ENCODE measurements at places on chromosomes 11 and 22. TPM values are rescaled to one million over a fixed set of nuclear protein-coding genes. Genes with fewer than 3 reads are reported as not detected.

The SH3BP1 gene
- total RNA-seq = 11.7 TPM

The SSH3 gene
- total RNA-seq = 24.4 TPM

The GP1BB gene
- 6.6 TPM for total RNA-seq

The POTEH gene
- not detected for total RNA-seq

The BCO2 gene
- total RNA-seq = 4.4 TPM

The CD44 gene
- 850 TPM for total RNA-seq

The TBX10 gene
- not detected for total RNA-seq

The MPPED2 gene
- total RNA-seq = 0.44 TPM

The ANO3 gene
- total RNA-seq = 0.33 TPM

The PARVB gene
- total RNA-seq = 53.2 TPM

The MAPK8IP1 gene
- total RNA-seq = 17.4 TPM

The MYEOV gene
- 8.1 TPM for total RNA-seq

The UBQLN3 gene
- total RNA-seq = 0.15 TPM

The SCN3B gene
- under 0.01 TPM for total RNA-seq

The OR52J3 gene
- not detected for total RNA-seq

The PATE2 gene
- 0.29 TPM for total RNA-seq

The OR52I2 gene
- not detected for total RNA-seq

The FAR1 gene
- total RNA-seq = 67.8 TPM

The KRTAP5-11 gene
- not detected for total RNA-seq

The ANKRD42 gene
- 11.9 TPM for total RNA-seq

The NXPE4 gene
- not detected for total RNA-seq

The MIOX gene
- total RNA-seq = 0.15 TPM

The ZNRF3 gene
- total RNA-seq = 3.5 TPM

The SYT8 gene
- not detected for total RNA-seq

The C11orf65 gene
- total RNA-seq = 1.8 TPM
